Activated T-cell treated with anti-CD3 and anti-CD28 coated beads, Interleukin-2, amount 50 U/mL, for 1 hour (primary cell): ENCODE measurements at places on chromosomes 11 and 22.

GRCh38 chr11:105456950-105457349, 152.9 kb upstream of the GRIA4 start:
- DNase-seq, result no peak

- DNase-seq, result no peak
These were observed 269.9 kb upstream of the SORL1-AS1 start for GRCh38 chr11:121722431-121723245.

GRCh38 chr22:42363892-42364291, 68.3 kb downstream of the NFAM1 start:
- no peak for DNase-seq

GRCh38 chr11:3995949-3996554, 98.5 kb upstream of the RRM1 start:
- no peak for DNase-seq

DNA sequence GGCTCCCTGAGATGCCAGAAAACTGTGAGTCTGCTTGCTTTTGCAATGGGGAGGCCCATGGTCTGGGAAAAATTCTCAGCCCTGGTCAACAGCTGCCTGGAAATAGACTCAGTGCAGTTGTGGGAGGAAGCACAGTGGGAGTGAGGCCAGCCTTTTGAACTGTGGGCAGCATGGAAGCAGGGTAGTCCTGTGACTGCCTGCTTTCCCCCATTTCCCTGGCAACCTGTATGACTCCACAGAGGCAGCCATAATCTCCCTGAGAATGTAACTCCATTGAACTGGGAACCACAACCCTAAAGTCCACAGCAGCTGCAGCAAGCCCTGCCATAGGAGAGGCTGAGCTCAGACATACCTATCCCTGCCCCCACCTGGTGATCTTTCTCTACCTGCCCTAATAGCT, 494.6 kb upstream of the FAT3 start:
- DNase-seq, result no peak

GRCh38 chr11:6297831-6298230, 22.5 kb downstream of the CAVIN3 start:
- no peak for DNase-seq

GRCh38 chr11:9219115-9219514, 46.0 kb downstream of the DENND5A start:
- no peak for DNase-seq

DNA sequence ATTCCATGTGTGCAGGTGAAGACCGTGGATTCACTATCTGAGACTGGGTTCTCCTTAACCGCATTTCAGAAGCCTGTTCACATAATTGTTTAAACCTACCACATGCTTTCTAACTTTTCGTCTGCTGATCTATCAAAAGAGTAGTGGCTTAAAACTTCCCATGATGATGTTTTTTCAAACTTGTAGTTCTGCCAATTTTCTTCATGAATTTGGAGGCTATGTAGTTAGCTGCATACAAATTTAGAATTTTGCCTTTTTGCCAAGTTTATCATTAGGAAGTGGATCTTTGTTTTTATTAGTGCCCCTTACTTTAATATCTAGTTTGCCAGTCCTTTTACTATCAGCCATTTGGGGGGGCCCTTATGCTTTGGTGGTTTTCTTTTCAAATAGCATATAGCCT, 57.5 kb upstream of the PITPNB start:
- no peak for DNase-seq

DNA sequence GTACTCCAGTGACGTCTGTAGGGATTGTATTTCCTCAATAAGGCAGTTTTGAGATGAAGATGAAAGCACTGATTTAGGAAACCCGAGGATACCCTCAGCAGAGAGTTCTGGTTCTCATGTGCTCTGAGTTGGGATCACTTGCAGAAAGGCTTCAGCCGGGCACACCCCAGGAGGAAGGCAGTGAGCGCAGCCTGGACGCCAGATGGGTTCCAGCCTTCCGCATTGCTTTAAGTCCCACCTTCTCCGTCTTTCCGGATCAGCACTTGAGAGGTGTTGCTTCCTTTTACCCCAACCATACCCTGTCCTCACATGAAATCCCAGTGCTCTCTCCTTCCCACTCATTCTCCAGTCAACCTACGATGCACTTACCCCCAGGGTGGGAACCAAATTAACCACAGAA, 239.5 kb upstream of the CADM1 start:
- DNase-seq, result no peak

DNA sequence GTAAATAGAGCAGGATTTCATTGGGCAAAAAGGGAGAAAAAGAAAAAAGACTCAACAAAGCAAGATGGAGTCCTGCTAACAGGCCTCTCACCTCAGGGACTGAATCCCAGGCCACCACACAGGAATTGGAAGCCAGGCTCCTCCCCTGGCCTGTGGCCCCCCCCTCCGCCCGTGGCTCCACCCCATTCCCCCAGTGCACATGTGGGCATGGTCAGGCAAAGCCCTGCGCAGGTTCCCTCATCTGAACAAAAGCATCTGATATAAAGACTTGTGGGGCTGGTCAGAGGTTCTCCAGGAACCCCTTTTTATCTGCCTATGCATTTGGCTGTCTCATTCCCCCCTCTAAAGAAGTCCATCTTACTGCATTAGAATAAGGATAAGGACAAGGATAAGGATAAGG, 46.0 kb upstream of the PAK1 start:
- no peak for DNase-seq

GRCh38 chr11:128917144-128917724, 25.4 kb downstream of the TP53AIP1 start:
- no peak for DNase-seq

DNA sequence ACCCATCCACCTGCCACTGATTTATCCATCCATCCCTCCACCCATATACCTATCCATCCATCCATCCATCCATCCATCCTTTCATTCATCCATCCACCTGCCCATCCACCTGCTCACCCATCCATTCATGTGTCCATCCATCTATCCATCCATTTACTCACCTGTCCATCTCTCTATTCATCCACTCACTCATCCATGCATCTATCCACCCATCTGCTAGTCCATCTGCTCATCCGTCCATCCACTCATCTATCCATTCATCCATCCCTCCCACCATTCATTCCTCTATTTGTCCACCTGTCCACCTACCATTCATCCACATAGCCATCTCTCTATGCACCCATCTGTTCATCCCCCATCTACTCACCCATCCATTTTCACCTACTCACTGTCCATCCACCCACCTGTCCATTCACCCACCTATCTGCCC, 48.6 kb upstream of the CCDC188 start:
- no peak for DNase-seq

- DNase-seq, result no peak
These were observed 11.6 kb upstream of the FGF19 start for GRCh38 chr11:69715446-69715845.

- DNase-seq, result no peak
These were observed 2.4 kb upstream of the KAT5 start for GRCh38 chr11:65709661-65710060.

DNA sequence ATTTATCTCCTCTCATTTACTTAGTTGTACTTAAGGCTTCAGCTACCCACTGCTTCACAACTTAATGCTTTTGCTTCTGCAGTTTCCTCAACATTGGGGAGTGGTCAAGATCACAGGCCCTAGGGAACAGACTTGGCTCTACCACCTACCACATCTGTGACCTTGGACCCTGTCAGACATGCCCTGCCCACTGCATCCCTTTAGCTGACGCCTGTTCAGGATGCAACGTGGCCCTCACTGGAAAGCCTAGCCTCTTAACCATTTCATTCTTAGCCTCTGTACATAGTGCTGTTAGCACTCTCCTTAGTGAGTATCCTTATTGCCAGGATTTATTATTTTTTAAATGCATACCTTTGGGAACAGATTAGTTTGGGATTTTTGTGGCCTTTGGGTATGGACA, 34.4 kb downstream of the TNRC6B start:
- DNase-seq, result no peak

DNA sequence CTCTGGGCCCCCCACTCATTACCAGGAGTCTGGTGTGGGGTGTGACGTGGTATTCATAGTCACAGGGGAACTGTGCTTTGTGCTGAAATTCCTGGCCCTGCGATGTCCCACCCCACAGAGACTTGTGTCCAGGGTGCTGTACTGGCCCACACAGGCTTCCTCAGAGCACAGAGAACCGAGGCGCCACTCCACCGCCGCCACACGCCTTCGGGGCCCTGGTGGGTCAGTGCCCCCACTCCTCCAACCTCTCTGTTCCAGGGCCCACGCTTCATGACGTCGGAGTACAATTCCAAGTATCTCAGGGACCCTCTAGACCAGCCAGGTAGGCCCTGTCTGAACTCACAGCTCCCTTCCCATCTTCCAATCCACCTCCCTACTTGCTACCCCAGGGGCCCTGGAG, 23.5 kb upstream of the LRRC10B start:
- DNase-seq, result no peak
